Activated CD4-positive, alpha-beta T cell treated with anti-CD3 and anti-CD28 coated beads, Interleukin-2, amount 10 ng/mL, durations not matched to agents 24 days and 14 days (primary cell): ENCODE measurements at places on chromosomes 6 and 20.

- DNase-seq, result no peak
- no peak overlapping the region for H3K27ac ChIP-seq
- H3K27me3 ChIP-seq, result peaks cover 8% of the 10 kb centered on the region
- no peak overlapping the region for H3K4me3 ChIP-seq
Observed at GRCh38 chr20:17849901-17850683, 118.5 kb downstream of the SNX5 start.

GRCh38 chr6:7727086-7727945 is 1.4 kb downstream of the BMP6 start:
- peaks cover 20% of the 10 kb centered on the region for H3K4me1 ChIP-seq
- no peaks in the 10 kb centered on the region for H3K36me3 ChIP-seq
- no peak overlapping the region for H3K27ac ChIP-seq
- peak overlapping the region; percentile 73 for H3K4me3 ChIP-seq
- peak; percentile 66 for DNase-seq

GRCh38 chr6:88529726-88530125 is 363.6 kb upstream of the CNR1 start:
- no peaks in the 10 kb centered on the region for H3K4me1 ChIP-seq
- no peak overlapping the region for H3K27ac ChIP-seq
- H3K27me3 ChIP-seq, result no peaks in the 10 kb centered on the region
- H3K36me3 ChIP-seq, result no peaks in the 10 kb centered on the region
- DNase-seq, result no peak

DNA sequence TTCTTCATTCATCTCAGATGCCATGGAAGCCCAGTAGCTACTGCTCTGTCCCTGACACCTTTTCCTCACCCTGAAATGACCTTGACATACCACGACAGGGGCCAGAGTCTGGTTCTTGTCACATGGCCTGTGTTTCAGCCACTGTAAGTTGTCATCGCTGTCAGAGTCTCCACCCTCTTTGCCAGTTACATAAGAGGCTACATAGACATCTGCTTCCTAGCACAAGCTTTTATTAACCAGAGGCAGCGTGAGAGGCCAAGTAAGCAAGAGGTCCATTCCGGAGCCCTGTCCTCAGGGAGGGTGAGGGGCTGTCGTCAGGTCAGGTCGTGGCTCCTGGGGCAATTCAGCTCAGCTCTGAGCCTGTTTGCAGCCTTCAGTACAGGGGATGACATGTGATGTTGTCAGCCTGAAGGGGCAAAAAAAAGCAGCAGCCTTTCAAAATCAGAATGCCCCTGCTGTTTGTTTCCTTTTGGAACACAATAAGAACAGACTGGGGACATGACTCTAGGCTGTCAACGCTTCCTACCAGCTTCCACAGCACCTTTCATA is 146.3 kb downstream of the MTFR2 start:
- H3K27ac ChIP-seq, result no peak overlapping the region
- H3K4me3 ChIP-seq, result no peak overlapping the region
- H3K4me1 ChIP-seq, result peaks cover 7% of the 10 kb centered on the region
- H3K27me3 ChIP-seq, result peaks cover 1% of the 10 kb centered on the region
- peaks cover 4% of the 10 kb centered on the region for H3K36me3 ChIP-seq

- H3K4me3 ChIP-seq, result no peak overlapping the region
- no peak overlapping the region for H3K27ac ChIP-seq
- DNase-seq, result no peak
- H3K4me1 ChIP-seq, result no peaks in the 10 kb centered on the region
- no peaks in the 10 kb centered on the region for H3K36me3 ChIP-seq
Observed at GRCh38 chr6:94487371-94487770, 1068.0 kb upstream of the EPHA7 start.

DNA sequence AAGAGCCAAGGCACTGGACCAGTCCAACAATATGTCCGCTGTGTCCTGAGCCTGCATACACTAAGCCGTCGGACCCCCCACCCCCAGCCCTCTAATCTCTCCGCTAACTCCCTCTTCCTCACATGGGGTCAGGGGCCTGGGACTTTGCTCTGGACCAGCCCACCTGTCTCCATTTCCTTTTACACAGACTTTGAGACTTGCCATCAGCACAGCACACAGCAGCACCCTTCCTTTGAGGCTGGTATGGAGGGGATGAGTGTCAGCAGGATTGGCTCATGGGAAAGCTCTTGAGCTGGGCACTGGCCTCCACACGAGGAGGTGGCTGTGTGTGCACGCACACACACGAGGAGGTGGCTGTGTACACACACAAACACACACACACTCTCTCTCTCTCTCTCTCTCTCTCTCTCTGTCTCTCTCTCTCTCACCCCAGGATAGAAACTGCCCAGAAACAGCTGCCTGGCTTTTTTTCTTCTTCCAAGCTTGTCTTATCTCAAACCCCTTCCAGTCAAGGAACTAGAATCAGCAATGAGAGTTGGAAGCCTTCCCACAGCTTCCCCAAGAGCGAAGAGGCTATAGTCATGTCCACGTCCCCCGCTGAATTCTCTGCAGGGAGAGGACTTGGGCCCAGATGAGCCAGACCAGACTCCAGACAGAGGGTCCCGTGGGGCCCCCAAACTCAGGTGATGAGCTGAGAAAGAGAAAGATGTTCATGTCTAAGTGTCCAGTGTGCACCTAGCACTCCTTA is 18.6 kb downstream of the SLC9A8 start:
- H3K27ac ChIP-seq, result no peak overlapping the region
- peaks cover 45% of the 10 kb centered on the region for H3K36me3 ChIP-seq
- peaks cover 8% of the 10 kb centered on the region for H3K4me1 ChIP-seq
- no peaks in the 10 kb centered on the region for H3K27me3 ChIP-seq

DNA sequence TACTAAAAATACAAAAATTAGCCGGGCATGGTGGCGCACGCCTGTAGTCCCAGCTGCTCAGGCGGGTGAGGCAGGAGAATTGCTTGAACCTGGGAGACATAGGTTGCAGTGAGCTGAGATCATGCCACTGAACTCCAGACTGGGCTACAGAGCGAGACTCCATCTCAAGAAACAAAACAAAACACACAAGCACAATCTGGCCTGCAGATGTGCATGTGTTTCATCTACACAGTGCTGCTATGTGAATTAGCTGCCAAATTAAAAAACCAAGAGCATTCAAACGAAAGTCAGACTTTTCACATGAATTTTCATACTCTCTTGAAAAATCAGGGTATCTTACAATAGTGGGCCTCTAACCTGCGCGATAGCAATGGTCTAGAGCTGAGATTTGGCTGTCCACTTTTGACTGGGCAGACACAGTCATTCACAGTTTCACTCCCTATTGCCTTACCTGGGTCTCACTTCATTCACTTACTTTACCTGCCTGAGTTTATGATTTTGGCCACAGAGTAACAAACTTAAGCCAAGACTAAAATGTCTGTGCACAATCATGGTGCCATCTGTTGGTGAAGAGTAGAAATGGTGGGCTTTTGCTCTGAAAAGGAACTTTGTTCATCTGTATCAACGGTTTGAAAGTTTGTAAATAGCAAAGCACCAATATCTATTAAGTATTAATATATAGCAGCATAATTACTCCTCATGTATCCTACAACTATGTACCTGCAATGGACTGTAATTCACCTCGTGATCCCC is 138.5 kb upstream of the UST start:
- peak; percentile 41 for DNase-seq
- no peaks in the 10 kb centered on the region for H3K36me3 ChIP-seq
- H3K27ac ChIP-seq, result no peak overlapping the region
- H3K4me1 ChIP-seq, result no peaks in the 10 kb centered on the region

GRCh38 chr6:30691208-30691847 is 544 bp upstream of the NRM start:
- H3K36me3 ChIP-seq, result peaks cover 7% of the 10 kb centered on the region
- peak overlapping the region; percentile 94 for H3K4me3 ChIP-seq
- no peaks in the 10 kb centered on the region for H3K27me3 ChIP-seq
- DNase-seq, result no peak
- H3K27ac ChIP-seq, result peak overlapping the region; percentile 41

DNA sequence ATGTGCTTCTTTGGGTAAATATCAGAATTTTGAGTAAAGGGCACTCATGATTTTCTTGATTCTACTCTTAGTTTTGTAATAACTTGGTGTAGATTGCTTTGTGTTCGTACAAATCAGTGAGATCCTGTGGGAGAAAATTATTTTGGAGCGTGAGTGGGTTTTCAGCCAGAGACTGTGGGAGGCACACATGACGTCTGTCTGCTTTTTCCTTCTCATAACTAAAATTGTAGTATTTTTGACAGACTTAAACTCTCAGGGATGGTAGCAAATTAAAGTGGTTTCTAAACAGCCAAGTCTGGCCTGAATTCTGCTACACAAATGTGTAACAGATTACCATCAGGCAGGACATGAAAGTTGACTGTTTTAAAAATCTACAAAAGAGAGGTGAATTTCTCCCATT is 222.6 kb downstream of the OTOR start:
- no peak for DNase-seq
- no peaks in the 10 kb centered on the region for H3K4me1 ChIP-seq
- no peak overlapping the region for H3K27ac ChIP-seq
- no peaks in the 10 kb centered on the region for H3K36me3 ChIP-seq
- H3K27me3 ChIP-seq, result no peaks in the 10 kb centered on the region

DNA sequence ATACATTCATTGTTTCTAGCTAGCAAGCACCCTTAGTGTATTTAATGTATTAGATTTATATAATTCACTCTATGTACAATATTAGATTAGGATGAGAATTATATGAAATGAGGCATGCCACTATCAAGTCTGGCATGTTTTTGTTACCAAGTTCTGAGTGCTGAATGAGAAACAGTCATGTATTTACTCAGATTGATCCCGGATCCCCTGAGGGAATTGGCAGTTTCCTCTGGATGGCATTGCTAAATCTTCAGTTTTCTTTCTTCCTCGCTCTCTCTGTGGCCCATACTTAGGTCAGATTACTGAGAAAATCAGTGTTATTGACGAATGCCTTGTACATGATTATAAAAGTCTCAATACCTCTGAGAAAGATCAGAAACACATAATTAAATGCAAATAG is 66.6 kb downstream of the CDKAL1 start:
- peaks cover 7% of the 10 kb centered on the region for H3K4me1 ChIP-seq
- H3K27ac ChIP-seq, result no peak overlapping the region
- H3K4me3 ChIP-seq, result no peak overlapping the region
- peaks cover 22% of the 10 kb centered on the region for H3K36me3 ChIP-seq

DNA sequence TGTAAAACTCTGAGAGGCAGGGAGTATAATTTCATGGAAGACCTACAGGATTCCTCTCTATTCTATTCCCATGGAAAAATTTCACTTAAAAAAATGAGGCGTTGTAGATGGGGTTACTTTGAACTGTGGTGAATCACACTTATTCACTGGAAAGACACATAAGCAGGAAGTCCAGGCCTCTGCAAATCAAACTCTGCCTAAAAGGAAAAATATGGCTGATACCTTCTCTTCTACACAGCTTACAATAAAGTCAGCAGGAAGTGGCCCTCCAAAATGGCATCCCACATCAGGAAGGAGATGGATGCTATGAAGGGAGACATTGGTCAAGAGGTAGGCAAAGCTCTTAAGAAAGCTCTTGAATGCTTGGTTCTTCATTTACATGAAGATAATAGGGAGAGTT is 115.9 kb downstream of the FYN start:
- H3K27ac ChIP-seq, result peak overlapping the region; percentile 96
- H3K4me1 ChIP-seq, result peaks cover 84% of the 10 kb centered on the region
- peak; percentile 74 for DNase-seq
- H3K36me3 ChIP-seq, result peaks cover 58% of the 10 kb centered on the region

DNA sequence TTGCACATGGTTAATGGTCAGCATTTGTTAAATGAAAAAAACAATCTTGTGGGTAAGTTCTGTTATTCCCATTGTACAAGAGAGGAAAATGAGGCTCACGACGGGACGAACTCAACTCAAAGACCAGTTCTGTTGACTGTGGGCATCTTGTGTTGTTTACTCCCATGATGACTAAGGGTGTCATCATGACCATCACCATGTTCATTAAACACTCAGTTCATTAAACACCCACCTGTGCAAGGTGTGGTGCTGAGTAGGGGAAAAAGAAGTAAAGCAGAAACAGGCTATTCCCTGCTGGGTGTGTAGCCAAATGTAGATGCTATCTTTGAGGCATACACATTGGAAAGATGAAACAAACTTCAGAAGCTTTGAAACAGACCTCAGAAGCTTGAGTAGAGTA is 4.5 kb downstream of the CHMP4B start:
- peaks cover 53% of the 10 kb centered on the region for H3K4me1 ChIP-seq
- peaks cover 49% of the 10 kb centered on the region for H3K36me3 ChIP-seq
- no peaks in the 10 kb centered on the region for H3K27me3 ChIP-seq
- no peak overlapping the region for H3K4me3 ChIP-seq
- no peak for DNase-seq

DNA sequence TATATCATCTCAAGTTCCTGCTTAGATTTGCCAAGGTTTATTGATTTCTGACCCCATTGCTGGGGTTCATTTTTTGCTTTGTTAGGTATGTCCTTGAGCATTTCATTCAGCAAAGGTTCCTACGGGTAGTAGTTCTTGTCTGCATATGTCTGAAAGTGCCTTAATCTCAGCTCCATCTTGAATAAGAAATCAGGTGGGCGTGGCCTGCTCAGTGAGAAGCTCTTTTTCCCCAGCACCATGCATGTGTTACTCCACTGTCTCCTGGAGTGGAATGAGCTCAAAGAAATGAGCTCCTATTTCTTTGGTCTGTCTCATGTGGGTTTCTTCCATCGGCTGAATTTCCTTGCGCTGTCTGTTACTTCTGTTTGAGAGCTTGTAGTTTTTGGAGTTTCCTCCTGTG is 201.9 kb downstream of the QKI start:
- H3K4me1 ChIP-seq, result no peaks in the 10 kb centered on the region
- no peak overlapping the region for H3K4me3 ChIP-seq
- no peak for DNase-seq

DNA sequence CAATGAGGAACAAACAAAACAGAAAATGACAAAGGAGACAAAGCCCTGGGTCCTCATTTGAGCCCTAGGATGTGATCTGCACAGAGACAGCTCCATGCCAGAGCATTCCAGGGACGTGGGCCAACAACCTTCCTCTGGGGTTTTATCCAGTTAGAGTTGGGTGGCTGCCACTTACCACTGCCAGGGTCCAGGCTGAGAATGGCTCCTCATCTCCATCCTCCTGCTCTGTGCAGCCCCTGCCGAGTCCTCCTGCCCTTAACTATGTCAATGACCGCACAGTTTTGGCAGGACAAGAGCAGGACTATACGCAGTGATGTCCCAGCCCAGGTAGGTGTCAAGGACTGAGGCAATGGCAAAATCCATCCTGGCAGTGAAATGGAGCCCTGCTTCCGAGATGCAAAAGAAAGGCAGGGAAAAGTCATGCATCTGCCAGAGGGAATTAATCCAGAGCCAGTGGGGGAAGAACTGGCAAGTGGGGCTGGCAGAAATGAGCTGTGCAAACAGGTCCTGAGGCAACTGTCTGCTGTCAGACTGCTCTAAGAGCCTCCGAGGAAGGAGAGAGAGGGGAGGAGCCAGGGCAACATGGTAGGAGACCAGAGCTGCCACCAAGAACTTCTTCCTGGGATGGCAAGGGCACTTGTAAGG is 449.4 kb downstream of the PTPRT start:
- DNase-seq, result no peak
- no peaks in the 10 kb centered on the region for H3K4me1 ChIP-seq
- H3K4me3 ChIP-seq, result no peak overlapping the region
- H3K27ac ChIP-seq, result no peak overlapping the region
